ENCODE measurements at places on chromosomes 12 and 14. TPM values are rescaled to one million over a fixed set of nuclear protein-coding genes. Genes with fewer than 3 reads are reported as not detected.

DNA sequence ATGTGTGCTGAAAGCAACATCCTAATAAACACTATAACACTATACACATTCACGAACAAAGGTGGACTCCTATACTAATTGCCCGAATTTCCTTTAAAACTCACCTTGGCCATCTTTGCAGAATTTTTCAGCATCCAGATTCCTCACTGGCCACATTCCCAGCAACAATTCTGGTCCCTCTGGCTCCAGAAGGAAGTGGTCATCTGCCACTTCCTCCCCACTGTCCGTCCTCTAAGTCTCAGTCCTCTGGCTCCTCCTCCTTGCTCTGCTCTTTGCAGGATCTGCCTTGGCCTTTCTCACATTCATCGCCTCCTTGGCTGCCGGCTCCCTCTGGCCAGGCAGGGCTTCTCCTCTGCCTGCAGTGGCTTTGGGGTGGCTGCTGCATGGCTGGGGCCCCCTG, 426.0 kb downstream of the FUT8 start:
- no peaks in the 10 kb centered on the region for H3K4me1 ChIP-seq
- H3K27ac ChIP-seq, result no peak overlapping the region
- no peak for DNase-seq
- H3K4me3 ChIP-seq, result no peak overlapping the region
- no peaks in the 10 kb centered on the region for H3K36me3 ChIP-seq

CEP170B gene
- 42.3 TPM for total RNA-seq

GRCh38 chr14:36268121-36268520, 52.3 kb downstream of the MBIP start:
- peaks cover 3% of the 10 kb centered on the region for H3K4me1 ChIP-seq
- H3K4me3 ChIP-seq, result no peak overlapping the region
- H3K27me3 ChIP-seq, result peaks cover 30% of the 10 kb centered on the region
- no peak for DNase-seq

- H3K27me3 ChIP-seq, result no peaks in the 10 kb centered on the region
- no peaks in the 10 kb centered on the region for H3K36me3 ChIP-seq
- no peak for DNase-seq
- no peak overlapping the region for H3K27ac ChIP-seq
- no peak overlapping the region for H3K4me3 ChIP-seq
Measured at GRCh38 chr14:33999771-34000291, 49.0 kb upstream of the EGLN3 start.

- no peak overlapping the region for H3K4me3 ChIP-seq
- H3K36me3 ChIP-seq, result no peaks in the 10 kb centered on the region
- H3K4me1 ChIP-seq, result no peaks in the 10 kb centered on the region
- no peak overlapping the region for H3K27ac ChIP-seq
Measured at GRCh38 chr12:117994551-117995438, 21.7 kb upstream of the RFC5 start.

PPP4R3A gene
- 68.8 TPM for total RNA-seq

GRIP1 gene
- 2.5 TPM for total RNA-seq

GRCh38 chr12:79927772-79928474, 7.0 kb downstream of the PPP1R12A start:
- H3K4me1 ChIP-seq, result peaks cover 4% of the 10 kb centered on the region
- H3K36me3 ChIP-seq, result no peaks in the 10 kb centered on the region
- DNase-seq, result no peak
- H3K27ac ChIP-seq, result no peak overlapping the region

DNA sequence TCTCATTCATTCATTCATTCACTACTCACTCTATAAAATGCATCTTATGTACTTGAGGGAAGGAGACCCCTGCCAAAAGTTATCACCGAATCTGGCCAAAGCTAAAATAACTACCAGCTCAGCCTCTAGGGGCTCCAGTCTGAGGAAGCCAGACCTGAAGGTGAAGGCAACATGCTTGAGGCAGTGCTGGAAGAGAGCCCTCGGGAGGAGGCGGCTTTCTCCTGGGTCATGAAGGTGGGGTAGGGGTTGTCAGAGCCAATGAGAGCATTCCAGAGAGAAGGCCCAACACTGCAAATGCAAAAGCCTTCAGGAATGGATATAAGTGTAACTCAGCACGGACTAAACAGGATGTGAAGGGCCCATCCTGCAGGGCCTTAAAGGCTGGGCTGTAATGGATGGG, 62.4 kb downstream of the GSC start:
- H3K27ac ChIP-seq, result no peak overlapping the region
- no peak for DNase-seq
- no peaks in the 10 kb centered on the region for H3K27me3 ChIP-seq
- no peaks in the 10 kb centered on the region for H3K4me1 ChIP-seq

DNA sequence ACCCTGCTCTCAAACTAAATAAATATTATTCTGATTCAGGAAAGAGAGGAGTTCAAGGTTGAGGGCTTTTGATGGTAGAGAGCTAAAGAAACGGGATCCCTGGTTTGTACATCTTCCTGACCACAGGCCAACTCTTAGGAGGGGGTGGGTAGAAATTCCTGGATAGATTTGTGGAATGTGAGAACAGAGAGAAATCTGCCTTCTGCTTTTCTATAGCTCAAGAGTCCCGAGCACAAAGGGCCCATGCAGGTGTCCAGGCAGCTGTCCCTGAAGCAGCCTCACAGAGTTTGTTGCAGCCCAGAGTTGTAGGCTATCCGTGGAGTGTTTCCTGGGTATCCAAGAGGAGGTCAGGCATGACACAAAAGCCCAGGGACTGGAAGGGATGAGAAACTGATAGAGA, 198.6 kb downstream of the BCAT1 start:
- no peaks in the 10 kb centered on the region for H3K36me3 ChIP-seq
- H3K4me1 ChIP-seq, result peaks cover 2% of the 10 kb centered on the region
- no peaks in the 10 kb centered on the region for H3K27me3 ChIP-seq
- no peak overlapping the region for H3K4me3 ChIP-seq

Data from left lung (tissue), 14 donors.